ENCODE measurements at places on chromosomes 1 and 21.

- DNase-seq: peak; percentile 24
Observed at GRCh38 chr21:25362375-25363267, 244.7 kb downstream of the MRPL39 start.

DNA sequence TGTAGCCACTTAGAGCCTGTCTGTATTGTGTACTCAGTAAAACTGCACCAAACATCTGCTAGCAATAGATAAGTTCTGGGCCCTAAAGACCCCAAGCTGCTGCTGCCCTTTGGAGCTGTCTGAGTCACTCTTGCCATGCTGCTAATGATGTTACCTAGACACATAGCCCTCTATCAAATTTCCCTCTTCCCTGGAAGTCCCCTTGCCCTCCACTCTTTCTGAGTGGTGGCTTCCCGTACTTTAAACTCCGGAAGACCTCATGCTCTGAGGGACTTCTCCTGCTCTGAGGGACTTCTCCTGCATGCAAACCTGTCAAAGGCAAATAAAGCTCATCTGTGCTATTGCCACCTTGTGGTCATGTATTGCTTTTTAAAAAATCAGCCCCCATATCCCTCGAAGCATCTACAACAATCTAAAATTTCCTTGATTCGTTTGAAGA, 34.0 kb downstream of the FH start:
- DNase-seq: peak; percentile 32

DNA sequence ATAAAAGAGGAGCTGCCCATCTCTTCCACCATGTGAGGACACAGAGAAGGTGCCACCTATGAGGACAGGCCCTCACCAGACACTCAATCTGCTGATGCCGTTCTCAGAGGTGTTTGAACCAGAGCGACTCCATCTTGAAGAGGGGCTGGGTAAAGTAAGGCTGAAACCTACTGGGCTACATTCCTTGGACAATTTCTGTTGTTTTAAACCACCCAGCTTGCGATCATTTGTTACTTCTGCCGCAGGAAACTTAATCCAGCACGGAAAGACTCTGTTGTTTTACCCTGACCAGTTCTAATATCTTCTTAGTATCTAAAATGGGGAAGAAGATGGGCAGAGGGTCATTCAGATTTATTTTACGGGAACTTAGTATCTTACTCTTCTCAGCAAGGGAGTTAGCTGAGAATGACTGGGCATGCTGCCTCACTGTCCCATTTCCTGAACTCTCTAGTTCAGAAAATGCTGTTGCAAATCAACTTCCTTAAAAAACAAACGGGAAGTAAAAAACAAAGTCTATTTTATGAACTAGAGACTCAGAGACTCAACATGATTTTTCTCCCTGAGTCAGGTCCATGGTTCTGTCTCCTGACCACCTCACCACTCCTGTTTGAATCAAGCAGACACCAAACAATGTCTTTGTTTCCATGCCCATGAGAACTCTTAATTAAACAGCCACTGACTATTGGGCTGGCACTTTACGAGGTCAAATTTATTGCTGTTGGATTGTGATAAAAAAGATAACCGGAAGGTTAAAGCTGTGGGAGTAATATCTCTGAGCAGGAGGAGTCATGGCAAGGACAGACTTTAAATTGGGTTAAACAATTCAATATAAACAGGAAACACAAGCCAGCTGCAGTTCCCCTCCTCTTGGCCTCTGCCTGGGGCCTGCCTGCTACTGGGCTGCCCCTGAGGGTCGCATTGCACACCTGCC, 23.8 kb upstream of the IFNAR1 start:
- DNase-seq: no peak

DNA sequence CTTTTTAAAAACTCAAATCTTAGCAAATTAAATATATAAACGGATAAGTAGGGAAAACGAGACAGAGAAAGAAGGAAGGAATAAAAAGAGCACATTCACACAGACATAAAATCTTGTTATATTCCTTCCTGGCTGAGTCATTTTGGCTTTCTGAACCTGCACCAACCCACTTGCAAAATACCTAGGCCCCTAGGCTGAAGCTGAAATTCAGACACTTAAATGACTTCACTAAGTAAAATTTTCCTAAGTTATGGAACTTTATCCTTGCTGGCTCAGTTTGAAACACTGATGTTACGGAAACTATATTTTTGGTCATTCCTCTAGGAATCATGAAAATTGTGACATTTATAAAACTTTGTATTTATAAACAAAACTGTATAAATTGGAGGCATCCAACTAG, 462.8 kb upstream of the NFIA start:
- no peak for DNase-seq

- DNase-seq: no peak
Observed at GRCh38 chr1:96292141-96292540, 429.4 kb upstream of the PTBP2 start.
